ENCODE measurements at places on chromosomes 5 and 9.
A peak's percentile ranks its signal among the peaks of the same experiment; 100 is the strongest.

GRCh38 chr5:150641006-150641570, 628 bp downstream of the SYNPO start:
- no peak for DNase-seq

DNA sequence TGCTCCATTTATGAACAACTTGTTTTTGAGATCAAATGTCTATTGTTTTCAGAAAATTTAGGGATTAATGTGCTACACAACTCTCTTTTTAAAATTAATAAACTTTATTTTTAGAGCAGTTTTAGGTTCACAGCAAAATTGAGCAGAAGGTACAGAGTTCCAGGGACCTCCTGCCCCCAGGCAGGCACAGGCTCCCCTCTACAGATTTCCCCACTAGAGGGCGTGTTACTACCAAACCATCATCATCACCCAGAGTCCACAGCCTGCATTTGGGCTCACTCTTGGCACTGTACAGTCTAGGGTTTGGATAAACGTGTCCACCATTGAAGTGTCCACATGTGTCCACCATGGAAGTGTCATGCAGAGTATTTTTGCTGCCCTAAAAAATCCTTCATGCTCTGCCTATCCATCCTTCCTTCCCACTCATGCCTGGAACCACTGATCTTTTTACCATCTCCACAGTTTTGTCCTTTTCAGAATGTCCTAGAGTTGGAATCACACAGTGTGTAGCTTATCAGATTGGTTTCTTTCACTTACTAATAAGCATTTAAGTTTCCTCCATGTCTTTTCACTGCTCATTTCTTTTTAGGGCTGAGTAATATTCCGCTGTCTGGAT, 61.7 kb downstream of the MRPL36 start:
- peak; percentile 23 for DNase-seq

GRCh38 chr9:136546697-136547501, 1.1 kb upstream of the NOTCH1 start:
- DNase-seq: peak; percentile 39

GRCh38 chr5:104347119-104347708, 784.6 kb upstream of the NUDT12 start:
- DNase-seq: no peak

DNA sequence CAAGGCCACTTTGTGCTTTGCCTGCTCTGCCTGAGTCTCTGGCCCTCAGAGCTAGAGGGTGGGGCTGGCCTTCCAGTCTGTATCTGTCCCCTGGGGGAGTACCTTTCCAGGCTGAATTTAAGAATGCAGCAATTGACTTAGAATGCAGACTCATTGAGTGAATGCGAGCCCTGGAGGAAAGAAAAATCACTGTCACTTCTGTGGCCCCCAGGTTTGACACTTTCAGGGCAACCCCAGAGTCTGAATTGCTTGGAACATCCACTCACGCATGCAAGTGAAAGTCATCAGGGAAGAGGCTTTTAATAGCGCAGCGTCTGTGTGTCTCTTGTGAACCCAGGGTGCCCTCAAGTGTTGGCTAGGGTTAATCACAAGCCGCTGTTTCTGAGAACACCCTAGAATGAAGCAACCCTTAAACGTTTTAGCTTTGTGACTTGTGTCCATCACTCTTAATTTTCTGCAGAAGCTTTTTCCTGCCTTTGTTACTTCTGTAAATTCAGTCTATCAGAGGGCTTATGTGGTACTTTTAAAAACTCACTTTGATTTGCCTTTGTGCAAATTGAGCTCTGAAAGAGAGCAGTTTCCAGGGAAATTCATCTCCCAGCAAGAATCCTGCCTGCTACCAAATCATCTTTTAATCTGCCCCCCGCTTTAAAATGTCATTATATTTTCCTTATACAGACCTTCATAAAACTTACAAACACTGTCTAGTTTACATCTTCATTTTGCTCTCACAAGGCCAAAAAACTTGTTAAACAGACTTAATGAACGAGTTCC, 146.8 kb upstream of the IQGAP2 start:
- DNase-seq: peak; percentile 36

GRCh38 chr5:74040065-74040551, 414.1 kb downstream of the ARHGEF28 start:
- DNase-seq: no peak

DNA sequence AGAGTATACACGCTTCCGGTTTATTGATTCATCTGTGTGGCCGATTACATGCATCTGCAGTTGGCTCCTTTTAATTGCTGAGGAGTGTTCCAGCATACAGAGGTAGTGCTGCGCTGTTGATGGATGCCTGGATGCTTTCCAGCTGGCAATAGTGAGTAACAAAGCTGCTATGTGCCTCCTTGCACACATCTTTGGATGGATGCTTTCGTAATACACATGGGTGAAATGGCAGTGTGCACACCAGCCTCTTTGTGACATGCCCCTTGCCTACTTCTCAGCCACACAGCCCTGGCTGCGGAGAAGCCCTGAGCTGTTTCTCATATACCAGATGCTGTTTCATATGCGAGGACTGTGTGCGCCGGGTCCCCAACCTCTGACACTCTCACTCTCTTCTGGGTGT, 151.0 kb downstream of the GADD45G start:
- DNase-seq: no peak

GRCh38 chr9:93093127-93093876, 2.7 kb upstream of the CARD19 start:
- DNase-seq: no peak

Data from T-helper 9 cell (primary cell).